ENCODE measurements at places on chromosomes 1 and 21.

DNA sequence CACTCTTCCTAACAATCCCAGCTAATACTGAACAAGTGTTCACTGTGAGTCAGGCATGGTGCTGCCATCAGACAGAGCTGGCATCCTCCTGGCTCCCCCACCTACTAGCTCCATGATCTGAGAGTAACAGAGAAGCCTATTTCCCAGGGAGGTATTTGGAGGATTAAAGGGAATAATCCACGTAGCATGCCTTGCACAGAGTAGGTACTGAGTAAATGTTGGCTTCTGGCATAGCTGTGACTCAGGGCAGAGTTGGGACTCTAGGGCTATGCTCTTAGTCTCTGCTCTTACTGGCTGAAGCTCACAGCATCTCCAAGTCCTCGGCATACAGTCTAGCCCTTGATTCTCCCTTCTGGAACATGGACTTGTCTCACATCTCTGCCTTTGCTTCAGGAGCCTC is 8.2 kb downstream of the ARHGEF19 start:
- no peak for DNase-seq

DNA sequence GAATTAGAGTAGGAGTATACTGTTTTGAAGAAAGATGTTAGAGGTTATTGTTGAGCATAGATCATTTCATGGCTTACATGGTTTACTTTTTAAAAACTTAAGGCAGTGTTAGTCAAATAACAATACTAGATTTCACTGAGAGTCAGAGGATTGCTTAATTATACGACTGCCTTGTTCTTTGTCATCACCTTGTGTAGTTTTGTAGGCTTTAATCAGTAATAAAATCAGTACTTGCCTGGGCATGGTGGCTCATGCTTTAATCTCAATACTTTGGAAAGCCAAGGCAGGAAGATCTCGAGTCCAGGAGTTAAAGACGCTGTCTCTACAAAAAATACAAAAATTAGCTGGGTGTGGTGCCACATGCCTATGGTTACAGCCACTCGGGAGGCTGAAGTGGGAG is 41.3 kb upstream of the GPR52 start:
- no peak for DNase-seq

- DNase-seq: no peak
Measured at GRCh38 chr1:181483285-181484195, at the start of gene CACNA1E. Gene CACNA1E (plus strand): TSS chr1:181483517. CDS start chr1:181483745, 228 bp downstream.

DNA sequence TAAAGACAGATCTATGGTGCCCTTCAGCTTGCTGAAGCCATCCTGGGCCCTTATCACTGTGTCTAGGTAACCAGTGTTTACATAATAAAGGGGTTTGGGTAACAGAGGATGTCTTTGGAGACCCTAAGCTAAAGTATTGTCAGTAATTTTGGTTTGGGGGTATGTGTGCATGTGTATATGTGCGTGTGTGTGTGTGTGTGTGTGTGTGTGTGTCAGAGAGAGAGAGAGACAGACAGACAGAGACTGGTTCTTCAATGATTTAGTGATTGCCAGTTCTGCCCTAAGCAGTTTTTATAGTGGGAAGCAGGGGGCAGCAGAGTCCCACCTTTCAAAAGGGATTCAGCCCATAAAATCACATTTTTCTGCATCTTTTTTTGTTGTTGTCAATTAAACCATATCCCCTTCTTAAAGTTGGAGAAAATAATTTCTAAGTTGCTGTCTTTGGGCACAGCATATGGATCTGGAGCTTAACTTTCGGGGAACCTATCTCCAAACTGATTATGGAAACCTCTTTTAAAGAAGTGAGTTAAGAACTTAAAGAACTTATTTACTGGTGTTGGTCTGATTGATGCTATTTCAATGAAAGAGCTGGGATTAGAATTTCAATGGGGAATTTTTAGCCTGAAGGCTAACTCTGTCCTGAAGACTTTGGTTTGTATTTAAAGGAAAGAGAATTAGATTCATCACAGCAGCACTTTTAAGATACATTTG is 51.1 kb downstream of the ZNF326 start:
- DNase-seq: peak; percentile 49

GRCh38 chr1:157505481-157506272 is 46.6 kb downstream of the FCRL5 start:
- DNase-seq: peak; percentile 67

DNA sequence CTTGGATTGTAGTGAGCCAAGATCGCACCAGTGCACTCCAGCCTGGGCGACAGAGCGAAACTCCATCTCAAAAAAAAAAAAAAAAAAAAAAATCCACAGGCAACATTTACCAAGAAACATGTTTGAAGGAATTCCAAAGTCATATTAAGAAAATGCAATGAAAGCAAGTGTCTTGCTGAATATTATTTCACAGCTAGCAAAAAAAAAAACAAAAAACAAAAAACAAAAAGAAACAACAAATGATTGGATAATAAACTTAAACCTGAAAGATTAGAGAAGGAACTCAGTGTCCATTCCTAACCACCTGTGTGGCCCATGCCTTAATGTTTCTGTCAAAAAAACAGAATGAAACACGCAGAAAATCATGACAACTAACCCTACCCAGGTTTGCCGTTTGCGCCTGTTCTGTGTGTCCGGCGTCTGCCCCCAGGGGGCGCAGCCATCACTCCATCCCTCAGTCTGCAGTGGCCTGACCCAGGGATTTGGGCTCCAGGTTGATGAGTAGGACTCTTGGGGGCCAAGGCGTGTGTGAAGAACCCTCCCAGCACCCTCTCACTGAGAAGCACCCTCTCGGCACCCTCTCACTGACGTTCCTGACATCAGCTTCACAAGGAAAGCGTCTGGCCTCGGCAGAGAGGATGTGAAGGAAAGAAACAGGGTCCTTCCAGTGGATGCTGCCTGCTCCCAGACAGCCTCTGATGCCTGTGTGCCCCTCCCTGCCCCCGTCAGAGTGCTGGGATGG is 19.2 kb upstream of the PTTG1IP start:
- DNase-seq: peak; percentile 75

DNA sequence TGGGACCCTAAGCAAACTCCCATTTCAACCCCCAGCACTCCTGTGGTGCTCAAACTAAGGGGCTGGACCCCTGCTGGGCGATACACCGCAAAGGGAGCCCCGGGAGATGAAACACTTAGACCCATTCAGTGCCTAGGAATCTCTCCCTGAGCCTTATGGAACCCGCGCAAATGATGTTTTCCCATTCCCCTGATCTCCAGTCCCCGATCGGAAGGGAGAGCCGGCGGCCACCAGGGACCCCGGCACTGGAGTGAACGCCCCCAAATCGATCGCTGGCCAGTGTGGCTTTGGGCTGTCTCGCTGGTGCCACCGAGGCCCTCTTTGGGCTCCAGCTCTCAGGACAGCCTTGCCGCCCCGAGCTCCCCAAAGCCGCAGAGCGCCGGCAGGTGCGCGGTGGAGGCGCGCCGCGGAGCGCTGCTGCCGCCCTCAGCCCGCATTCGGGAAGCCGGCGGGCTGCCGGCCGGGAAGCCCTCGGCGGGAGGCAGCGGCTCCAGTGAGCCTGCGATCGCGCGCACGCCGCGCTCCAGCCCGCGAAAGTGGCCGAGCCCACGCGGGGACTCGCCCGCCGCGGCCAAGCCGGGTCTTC is 1.1 kb downstream of the PLXNA2 start:
- peak; percentile 33 for DNase-seq

DNA sequence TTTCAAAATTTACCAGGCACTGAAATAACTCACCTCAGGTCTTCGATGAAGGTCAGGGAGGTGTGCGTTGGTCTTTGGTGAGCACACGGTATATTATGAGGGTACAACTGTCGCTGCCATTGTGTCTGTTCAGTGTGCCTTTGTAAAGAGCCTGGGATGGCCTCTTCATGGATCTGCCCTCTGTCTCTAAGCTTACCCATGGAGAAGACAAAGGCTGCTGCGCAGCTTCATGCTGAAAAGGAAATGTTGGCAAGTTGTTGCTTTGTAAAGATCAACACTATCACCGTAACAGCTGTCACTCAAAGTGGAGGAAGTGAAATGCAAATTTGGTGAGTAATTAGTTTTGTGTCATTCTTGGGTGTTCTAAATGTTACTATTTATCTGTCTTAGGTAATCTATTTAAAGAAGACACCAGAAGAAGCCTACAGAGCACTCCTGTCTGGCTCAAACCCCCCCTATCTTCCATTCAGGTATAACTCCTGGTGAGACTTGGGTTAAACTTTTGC is 71.6 kb downstream of the CDC14A start:
- DNase-seq: no peak

GRCh38 chr1:54792686-54793282 is 8.3 kb downstream of the TTC22 start:
- no peak for DNase-seq

DNA sequence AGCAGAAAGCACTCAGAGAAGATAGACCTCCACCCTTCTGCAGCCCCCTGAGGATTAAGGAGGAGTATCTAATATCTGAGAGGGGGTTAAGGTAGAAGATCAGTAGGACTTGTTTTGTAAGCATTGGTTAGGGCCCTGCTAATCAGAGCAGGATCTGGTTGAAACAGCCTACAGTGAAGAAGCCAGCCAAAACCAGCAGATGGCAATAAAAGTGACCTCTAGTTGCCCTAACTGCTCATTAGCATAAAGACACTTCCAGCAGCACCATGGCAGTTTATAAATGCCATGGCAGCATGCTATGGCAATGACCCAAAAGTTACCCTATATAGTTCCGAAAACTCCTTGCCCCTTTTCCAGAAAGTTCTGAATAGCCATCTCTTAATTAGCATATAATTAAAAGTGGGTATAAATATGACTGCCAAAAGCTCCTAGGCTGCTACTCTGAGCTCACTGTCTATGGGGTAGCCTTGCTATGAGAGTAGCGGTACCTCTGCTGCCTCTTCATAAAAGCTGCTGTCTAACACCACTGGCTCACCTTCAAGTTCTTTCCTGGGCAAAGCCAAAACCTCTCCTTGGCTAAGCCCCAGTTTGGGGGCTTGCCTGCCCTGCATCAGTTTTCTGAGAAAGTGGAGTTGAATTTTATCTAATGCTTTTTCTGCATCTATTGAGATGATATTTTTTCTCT is 254.2 kb downstream of the PAPPA2 start:
- no peak for DNase-seq

- DNase-seq: no peak
Measured at GRCh38 chr21:36087362-36088138, 17.7 kb downstream of the CBR1 start.

DNA sequence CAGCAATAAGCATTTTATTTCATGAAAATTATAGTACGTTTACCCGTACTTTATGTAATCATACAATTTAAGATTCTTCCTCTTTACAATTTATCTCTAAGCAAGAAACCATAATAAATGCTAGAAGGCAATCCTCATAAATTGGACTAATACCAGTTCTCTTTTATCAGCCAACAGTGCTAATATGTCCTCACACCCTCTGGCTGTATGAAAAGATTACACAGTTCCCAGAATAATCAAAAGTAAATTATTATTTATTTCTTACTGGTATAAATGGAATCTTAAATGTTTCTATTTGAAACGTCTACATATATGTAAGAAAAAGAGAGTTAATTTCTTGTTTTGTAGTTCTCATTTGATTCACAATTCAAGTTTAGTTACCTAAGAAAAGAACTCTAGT is 3.1 kb upstream of the CDKN2C start:
- no peak for DNase-seq

GRCh38 chr1:242240077-242240476 is 241.2 kb upstream of the MAP1LC3C start:
- no peak for DNase-seq
